ENCODE measurements at places on chromosomes 6 and 20.

- DNase-seq, result peak; percentile 59
Observed at GRCh38 chr20:62918831-62919230, 7.5 kb downstream of the DIDO1 start.

DNA sequence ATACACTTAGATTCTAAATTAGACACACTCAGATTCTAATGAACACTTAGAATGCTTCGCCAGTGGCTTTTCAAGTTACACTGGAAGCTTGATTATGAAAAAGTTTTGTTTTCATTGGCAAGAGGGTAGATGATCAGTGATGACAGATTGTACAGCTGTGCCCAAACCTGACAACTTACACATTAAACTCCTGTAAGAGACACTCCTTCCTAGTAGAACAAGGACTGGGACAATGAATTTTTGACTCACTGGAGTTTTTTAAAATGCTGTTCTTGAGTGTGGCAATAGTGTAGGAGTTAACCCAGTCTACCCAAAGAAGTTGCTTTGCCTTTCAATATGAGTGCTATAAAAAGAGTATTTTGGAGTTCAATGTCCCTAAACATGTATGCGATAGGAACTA is 140.8 kb downstream of the SLC16A10 start:
- DNase-seq, result no peak

GRCh38 chr6:130203370-130203769 is 19.4 kb downstream of the SAMD3 start:
- no peak for DNase-seq

GRCh38 chr6:143135325-143135724 is 74.6 kb downstream of the AIG1 start:
- no peak for DNase-seq

DNA sequence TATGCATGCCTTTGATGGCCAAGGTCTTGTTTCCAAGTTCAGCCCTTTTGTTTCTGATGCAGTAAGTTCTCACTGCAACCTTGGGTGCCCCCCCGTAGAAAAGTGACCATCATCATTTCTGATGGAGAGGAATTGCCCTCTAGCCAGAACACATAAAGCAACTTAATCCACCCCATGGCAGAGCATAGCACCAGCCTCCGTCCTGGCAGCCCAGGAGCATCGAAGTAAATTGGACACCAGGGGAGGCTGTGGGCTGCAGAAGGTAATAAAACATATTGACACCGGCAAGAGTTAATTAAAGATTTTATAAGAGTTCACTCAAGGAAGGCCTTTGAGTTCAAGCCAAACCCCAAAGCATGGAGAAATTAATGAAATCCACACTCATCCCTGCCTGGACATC is 39.2 kb upstream of the CST7 start:
- DNase-seq, result no peak

DNA sequence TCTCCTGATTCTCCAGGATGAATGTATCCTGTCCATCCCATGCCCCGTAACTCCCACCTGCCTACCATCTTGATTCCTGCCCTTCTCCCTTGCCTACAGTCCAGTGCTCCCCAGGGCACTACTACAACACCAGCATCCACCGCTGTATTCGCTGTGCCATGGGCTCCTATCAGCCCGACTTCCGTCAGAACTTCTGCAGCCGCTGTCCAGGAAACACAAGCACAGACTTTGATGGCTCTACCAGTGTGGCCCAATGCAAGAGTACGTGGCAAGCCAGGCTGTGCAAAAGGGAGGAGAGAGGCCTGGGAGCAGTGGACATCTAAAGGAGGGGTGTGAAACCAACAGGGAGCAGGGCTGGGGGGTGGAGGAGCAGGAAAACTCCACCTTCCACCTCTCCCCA is 15.0 kb upstream of the ZNF76 start:
- DNase-seq, result no peak

DNA sequence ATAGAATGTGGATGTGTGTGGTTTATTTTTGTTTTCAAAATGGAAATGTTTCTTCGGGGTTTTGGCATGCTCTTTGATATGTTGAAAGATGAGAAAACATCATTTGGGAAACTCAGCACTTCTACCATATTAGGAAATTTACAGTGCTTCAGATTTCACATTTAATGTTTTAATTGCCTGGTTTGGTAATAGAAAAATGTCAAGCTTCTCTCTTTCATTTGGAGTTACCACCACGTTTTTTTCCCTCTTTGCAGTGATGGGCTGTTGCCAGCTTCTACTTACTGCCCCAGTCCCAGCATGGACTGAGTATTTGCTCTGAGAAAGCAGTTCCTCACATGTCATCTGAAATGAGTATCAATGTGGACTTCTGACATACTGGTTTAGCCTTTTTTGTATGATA is 267.7 kb downstream of the PRL start:
- DNase-seq, result no peak

DNA sequence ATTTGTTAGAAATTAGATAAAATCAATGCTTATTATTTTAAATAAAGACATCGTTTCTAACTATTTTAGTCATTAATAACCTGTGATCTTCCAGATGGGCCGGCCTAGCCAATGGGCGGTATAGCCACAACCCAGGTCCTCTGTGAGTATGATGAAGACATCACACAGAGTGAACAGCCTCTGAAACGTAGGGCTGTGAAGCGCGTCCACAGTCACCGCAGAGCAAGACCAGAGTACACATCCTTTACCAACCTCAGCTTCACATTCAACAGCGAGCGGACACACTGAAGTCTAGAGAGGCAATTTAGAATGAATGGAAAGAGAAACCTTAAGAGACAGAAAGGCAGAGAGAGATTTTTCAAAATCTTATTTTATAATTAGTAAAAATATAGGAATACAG is 125.0 kb upstream of the RPS6KA2 start:
- DNase-seq, result no peak

DNA sequence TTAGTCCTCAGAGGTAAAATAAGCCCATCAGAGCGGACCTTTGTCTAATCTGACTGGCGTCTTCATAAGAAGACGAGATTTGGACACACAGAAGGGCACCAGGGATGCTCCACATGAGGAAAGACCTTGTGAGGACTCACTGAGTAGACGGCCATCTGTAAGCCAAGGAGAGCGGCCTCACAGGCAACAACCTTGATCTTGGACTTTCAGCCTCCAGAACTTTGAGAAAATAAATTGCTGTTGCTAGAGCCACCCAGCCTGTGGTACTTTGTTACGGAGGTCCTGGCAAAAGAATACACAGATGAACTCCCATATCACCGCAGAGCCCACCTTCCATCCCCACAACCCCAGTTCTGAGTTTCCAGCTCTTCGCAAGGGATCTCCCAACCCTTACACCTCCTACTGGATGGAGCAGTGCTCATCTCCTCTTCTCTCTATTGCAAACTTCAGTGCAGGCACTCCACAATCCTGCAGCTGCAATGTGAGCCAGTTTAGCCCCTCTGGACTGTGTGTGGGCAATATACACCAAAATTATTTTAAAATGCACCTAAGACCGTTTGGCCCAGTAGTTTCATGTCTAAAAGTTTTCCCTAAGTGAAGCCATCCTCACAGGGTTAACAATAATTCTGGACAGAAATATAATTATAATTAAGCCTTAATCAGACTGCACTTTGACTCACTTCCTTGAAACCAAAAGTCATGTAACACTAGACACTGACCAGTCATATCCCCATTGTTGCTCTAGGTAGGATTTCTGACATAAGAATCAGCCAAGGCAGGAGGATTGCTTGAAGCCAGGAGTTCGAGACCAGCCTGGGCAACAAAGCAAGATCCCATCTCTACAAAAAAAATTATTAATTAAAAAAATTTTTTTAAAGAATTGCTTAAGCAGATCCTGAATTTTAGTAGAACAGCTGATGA is 8.8 kb upstream of the TRIM31 start:
- no peak for DNase-seq

- no peak for DNase-seq
Observed at GRCh38 chr6:67768972-67769371, 866.1 kb upstream of the ADGRB3 start.

DNA sequence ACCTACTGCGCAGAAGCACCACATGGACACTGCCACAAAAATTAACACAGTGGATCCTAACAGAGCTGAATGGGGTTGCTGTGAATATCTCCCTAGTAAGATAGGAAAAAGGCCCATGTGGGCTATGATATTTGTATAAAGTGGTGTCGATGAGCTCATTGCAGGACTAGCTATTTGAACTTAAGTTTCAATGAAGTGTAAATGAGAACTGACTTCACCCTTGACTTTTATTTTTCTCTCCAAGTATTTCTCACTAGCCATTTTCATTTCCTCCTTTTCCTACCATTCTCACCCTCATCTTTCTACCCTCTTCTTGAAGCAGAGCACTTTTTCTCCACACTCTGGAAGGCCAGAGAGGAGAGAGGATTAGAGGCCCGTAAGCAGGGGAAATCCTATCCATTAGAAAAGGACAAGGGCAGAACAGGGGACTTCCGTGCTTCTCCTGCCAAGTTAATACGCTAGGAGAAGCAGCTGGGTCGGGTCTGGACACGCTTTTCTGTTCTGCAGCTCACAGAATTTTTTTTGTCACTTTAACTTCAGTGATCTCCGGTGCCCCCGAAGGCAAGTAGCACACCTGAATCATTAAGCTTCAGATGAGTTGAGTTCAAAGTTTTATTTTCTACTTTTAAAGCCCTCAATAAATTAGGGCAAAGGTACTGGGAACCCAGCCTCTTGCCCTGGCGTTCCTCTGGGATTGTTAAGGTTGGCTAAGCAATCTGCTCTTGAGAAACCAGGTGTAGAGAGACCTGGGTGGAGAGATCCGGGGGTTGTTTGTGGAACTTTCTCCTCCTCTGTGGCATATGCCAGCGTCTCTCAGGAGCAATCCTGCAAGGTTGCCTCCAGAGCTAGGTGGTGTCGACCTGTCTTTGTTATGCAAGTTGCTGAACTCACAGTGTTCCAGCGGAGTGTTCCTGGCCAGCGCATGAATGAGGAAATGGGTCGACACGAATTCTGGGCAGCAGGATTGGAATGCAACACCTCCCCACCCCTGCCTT is 56.2 kb upstream of the ARID1B start:
- no peak for DNase-seq
